ENCODE measurements at places on chromosomes 5 and 9. TPM values are rescaled to one million over a fixed set of nuclear protein-coding genes. Genes with fewer than 3 reads are reported as not detected.

The RASGRF2 gene
- total RNA-seq = 20.0 TPM

The IGFBPL1 gene
- total RNA-seq = 67.1 TPM

The DNM1 gene
- 71.7 TPM for total RNA-seq

The IL4 gene
- not detected for total RNA-seq

The PNPLA7 gene
- 0.94 TPM for total RNA-seq

The KIF20A gene
- total RNA-seq = 4.1 TPM

The TMOD1 gene
- total RNA-seq = 22.8 TPM

The EQTN gene
- total RNA-seq = 1.6 TPM
